ENCODE measurements at places on chromosomes 12 and 14.

DNA sequence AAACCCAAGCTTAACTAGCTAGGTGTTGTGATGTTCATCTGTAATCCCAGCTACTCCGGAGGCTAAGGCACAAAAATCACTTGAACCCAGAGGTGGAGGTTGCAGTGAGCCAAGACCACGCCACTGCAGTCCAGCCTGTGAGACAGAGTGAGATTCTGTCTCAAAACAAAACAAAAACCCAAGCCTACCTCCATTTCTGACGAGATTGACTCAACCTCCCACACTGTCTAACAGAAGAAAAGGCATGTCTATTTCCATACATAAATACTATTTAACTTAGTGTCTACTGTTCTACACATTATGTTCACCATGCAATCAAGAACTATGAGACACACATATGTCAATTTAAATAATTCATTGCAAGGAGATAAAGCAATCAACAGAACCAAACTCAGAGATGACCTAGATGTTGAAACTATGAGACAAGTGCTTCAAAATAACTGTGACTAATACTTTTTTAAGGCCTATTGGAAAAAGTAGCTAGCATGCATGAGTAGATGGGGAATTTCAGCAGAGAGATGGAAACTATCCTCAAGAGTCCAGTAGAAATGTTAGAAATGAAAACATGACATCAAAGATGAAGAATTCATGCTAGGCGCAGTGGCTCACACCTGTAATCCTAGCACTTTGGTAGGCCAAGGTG, 75.9 kb upstream of the DHRS4 start:
- no peak for DNase-seq

GRCh38 chr12:93741659-93742109, 64.5 kb downstream of the CRADD start:
- DNase-seq, result no peak

GRCh38 chr14:60839057-60839456, 104.5 kb downstream of the MNAT1 start:
- no peak for DNase-seq

GRCh38 chr12:101954676-101955075, 77.3 kb downstream of the DRAM1 start:
- no peak for DNase-seq

DNA sequence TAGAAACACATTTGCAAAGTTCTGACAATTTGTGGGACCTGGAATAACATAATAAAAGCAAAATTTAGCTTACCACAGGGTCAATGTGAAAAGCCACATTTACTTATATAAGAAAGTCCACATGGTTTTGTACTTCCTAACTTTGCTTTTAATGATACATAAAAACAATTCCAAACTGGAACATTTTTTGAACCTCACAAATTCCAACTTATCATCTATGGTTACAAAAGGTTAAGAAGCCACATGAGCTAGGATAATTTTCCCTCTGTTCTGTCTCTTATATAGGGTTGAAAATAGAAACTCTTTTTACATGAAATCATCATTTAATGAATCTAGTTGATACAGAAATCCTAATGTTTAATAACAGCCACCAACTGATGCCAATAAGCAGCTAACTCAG, 8.9 kb upstream of the RERG start:
- DNase-seq, result no peak

DNA sequence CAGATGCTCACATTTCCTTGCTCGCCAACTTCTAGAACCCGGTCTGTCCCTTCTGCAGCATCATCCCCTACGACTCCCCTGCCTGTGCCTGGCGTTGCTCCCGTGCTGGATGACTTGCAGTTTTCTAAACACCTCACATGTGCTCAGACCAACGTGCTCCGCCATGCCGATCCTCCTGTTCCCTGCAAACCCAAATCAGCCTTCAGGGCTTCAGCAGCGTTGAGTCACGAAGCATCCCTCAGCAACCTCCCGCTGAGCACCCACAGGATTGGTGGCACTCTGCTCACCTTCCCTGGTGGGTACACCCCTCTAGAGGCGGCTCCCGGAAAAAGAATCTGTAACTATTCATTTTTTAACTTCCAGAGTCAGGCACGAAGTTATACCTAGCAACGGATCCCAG, 2.8 kb upstream of the PIWIL1 start:
- DNase-seq, result no peak

DNA sequence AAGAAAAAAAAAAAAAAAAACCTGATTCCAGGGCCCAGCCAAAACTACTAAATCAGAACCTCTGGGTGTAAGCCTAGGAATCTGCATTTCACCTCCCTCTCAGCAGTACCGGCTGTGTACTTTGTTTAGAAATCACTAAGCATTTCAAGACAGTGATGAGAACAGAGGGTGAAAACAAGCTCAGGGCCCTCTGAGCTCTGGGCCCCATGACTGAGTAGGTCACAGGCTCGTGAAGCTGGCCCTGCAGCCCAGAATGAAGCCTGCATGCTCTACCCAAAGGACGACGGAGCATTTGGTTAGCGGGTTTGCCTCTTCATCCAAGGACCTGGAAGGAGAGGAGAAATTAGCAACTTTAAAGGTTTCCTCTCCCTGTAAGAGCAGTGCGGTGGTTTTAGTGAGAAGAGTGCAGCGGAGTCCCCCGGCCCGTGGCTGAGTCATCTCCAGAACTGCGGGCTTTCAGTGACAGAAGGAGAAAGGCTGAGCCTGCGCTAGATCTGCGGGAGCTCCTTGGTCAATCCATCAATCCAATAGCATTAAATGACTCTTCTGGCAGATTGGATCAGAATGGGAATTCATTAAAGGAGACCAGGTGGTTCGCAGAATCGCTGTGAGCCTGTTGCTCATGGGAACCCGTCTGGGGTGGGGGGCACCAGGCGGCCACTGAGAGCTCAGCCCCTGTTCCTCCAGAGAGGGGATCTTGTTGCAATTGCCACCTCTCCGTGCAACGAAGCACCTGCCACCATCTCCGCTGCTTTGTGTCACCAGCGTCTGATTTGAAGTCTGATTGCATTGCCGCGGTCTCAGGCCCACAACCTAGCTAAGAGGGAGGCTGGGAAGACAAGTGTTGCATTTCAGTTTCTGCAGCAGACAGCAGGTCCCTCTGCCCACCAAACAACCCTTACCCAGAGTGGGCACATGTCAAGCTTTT, 7.3 kb downstream of the IL31 start:
- no peak for DNase-seq

- DNase-seq, result no peak
These were observed 1002.3 kb downstream of the FLRT2 start for GRCh38 chr14:86532219-86532618.

GRCh38 chr14:102828151-102828550, 50.9 kb downstream of the TRAF3 start:
- DNase-seq, result no peak

GRCh38 chr14:50953502-50953901, 9.2 kb upstream of the PYGL start:
- DNase-seq, result no peak

- no peak for DNase-seq
These were observed at the start of gene SH2B3 for GRCh38 chr12:111405859-111406473. SH2B3 (plus strand) TSS chr12:111405923; CDS start chr12:111418146, 12,223 bp downstream.

GRCh38 chr12:31527083-31527482, 63.9 kb downstream of the DENND5B start:
- DNase-seq, result no peak

GRCh38 chr14:93956514-93957332, 19.6 kb downstream of the ASB2 start:
- DNase-seq, result no peak

DNA sequence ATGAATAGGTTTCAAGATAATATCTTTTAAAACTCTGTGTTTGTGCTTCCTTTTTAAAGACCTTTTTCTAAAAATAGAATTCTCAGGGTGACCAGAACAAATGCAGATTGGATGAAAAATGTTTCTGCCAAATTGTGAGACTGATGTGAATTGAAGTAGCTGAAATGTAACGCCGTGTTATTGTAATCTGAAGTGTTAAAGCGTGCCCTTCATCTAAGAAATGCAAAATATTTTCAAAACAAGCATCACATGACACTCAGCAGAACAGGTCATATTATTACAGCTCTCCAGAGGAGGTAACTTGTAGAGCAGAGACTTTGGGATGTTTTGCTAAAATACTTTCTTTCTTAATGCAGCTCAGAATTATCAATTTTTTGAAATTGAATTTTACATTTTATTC, 90.0 kb upstream of the PLEKHA5 start:
- DNase-seq, result no peak

Data from cortex of kidney (tissue), 1 donor.